ENCODE measurements at places on chromosomes 16 and 17.

DNA sequence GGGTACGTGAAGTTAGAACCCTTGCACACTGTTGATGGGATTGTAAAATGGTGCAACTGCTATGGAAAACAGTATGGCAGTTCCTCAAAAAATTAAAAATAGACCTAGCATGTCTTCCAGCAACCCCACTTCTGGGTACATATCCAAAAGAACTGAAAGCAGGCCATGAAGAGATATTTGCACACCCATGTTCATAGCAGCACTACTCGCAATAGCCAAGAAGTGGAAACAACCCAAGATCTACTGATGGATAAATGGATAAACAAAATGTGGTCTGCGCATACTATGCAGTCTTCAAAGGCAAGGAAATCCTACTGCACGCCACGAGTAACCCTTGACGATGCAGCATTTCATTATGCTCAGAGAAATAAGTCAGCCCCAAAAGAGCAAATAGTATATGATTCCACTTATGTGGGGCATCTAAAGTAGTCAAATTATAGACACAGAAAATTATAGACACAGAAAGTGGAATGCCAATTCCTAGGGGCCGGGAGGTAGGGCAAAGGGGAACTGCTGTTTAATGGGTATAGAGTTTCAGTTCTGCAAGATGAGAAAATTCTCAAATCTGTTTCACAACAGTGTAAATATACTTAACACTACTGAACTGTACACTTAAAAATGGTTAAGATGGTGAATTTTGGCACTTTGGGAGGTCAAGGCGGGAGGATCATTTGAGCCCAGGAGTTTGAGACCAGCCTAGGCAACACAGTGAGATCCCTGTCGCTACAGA lies 17.2 kb downstream of the CORO7 start:
- no peak for DNase-seq

DNA sequence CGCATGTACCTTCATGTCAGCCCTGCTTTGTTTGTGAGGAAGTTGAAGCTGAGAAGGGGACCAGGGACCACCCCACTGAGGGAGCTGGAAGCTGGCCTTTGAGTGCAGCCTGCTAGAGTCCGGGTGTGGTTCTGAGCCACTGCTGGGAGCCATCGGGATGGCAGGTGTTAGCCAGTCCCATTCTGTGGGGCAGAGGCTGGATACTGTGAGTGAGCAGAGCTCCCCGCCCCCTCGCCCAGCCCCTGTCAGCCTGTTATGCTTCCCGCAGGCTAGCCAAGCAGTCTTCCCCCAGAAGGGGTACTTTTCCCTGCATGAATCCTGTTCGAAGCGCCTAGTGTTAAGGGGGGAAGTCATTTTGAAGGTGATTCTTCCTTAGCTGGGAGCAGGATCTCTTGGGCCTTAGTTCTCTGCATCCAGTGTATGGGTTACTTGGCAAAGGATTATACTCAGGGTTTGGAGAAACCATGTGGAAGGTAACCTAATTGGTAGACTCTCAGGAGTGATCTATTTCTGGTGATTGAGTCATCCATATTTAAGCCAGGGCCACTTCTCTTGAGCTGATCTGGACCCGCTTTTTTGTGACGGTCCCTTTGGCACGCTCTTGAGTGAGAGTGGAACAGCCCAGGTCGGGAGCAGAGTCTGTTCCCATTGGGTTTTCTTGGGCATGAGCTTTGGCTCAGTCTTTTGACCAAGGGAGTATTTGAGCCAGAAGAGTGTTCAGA lies 23.8 kb downstream of the AKAP1 start:
- no peak for DNase-seq

- DNase-seq = no peak
Measured at GRCh38 chr17:67440277-67441051, 63.4 kb downstream of the PITPNC1 start.

GRCh38 chr16:65410801-65411200 lies 288.9 kb upstream of the CDH11 start:
- no peak for DNase-seq
